ENCODE measurements at places on chromosomes 5 and 9. TPM values are rescaled to one million over a fixed set of nuclear protein-coding genes. Genes with fewer than 3 reads are reported as not detected.

Gene FBXL17
- total RNA-seq: 39.9 TPM

Gene KLF4
- 5.4 TPM for total RNA-seq

GRCh38 chr5:127079994-127080491, 6.7 kb upstream of the C5orf63 start:
- no peak for DNase-seq

GRCh38 chr5:37132646-37133045, 116.5 kb downstream of the CPLANE1 start:
- DNase-seq: no peak

GRCh38 chr5:57695179-57695578, 212.6 kb upstream of the ACTBL2 start:
- no peak for DNase-seq

GRCh38 chr5:112594941-112595340, 142.7 kb upstream of the APC start:
- DNase-seq: no peak

Measured in cerebellum (tissue), 4 donors.